ENCODE measurements at places on chromosomes 4 and X. TPM values are rescaled to one million over a fixed set of nuclear protein-coding genes. Genes with fewer than 3 reads are reported as not detected.

DNA sequence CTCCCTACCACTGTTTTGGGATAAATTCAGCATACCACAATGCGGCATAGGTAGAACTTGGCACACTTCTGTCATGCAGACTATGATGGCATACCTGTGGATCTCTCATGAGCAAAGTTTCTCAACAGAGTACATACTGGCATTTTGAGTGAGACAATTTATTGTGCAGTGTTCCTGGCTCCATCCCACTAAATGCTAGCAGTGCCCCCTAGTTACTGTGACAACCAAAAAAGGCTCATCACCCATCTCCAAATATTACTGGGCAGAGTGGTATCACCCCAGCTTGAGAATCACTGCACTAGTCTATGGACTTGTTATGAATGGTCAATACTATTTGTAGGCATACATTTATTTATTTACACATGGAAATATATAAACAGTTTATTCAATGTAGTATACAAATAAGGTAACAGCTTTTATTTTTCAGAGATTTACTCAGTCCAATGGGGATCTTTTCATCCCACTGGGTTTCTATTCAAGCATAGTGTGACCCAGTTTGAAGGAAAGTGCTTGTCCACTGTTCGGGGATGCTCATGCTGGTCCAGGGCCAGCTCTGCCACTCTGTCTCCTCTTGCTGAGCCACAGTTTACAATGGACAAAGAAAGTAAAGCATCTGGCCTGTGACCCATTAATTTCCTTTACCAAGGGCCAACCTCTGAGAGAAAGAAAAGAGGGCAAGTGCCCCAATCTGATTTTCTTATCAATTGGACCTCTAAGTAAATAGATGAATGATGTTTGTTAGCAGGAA lies 81.0 kb upstream of the IL2 start:
- no peak overlapping the region for H3K27ac ChIP-seq
- H3K4me1 ChIP-seq = no peaks in the 10 kb centered on the region
- no peaks in the 10 kb centered on the region for H3K36me3 ChIP-seq
- no peaks in the 10 kb centered on the region for H3K27me3 ChIP-seq

GRCh38 chrX:134588806-134589205 lies 69.5 kb downstream of the PLAC1 start:
- H3K36me3 ChIP-seq = no peaks in the 10 kb centered on the region
- no peak for DNase-seq
- no peaks in the 10 kb centered on the region for H3K4me1 ChIP-seq
- H3K27me3 ChIP-seq = no peaks in the 10 kb centered on the region

DNA sequence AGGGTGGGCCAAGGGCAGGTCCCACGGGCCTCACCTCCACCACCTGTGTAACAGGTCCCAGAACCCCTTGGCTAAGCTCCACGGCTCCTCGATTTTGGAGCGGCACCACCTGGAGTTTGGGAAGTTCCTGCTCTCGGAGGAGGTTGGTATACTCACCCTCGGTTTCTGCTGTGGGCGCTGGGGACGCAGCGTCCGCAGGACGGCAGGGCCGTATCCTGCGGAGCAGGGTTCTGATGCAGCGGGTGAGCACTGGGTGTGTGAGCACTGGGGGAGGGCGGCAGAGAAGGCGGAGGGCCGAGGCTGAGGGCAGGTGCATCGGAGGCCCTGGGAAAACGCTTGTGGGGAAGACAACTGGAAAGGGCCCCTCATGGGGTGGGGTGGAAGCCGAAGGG lies 11.0 kb downstream of the ATP5ME start:
- H3K4me1 ChIP-seq = no peaks in the 10 kb centered on the region
- H3K4me3 ChIP-seq = peak overlapping the region; percentile 78
- peak overlapping the region; percentile 71 for H3K27ac ChIP-seq
- DNase-seq = no peak
- H3K27me3 ChIP-seq = no peaks in the 10 kb centered on the region
- H3K36me3 ChIP-seq = no peaks in the 10 kb centered on the region

- no peaks in the 10 kb centered on the region for H3K36me3 ChIP-seq
- no peak overlapping the region for H3K27ac ChIP-seq
- no peaks in the 10 kb centered on the region for H3K4me1 ChIP-seq
- peak overlapping the region; percentile 55 for H3K4me3 ChIP-seq
- H3K27me3 ChIP-seq = peaks cover 7% of the 10 kb centered on the region
Measured at GRCh38 chrX:134171661-134172587, 65.1 kb upstream of the CCDC160 start.

DNA sequence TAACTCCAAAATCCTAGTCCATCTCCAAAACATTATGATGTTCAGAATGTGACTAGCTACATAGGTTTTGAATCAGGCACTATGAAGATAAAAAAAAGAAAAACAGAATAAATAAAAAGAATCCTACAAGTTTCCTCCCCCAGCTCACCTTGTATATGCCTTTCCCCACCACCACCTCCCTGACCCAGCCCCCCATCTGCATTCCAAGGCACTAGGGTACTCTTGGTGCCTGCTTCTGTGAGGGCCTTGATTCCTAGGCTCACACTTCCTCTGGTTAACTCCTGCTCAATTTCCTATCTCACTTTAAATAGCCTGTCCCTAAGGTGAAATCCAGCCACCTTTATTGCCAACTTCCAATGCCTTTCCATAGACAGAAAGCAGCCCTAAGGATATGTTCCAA lies 178.7 kb upstream of the ATOH1 start:
- no peaks in the 10 kb centered on the region for H3K4me1 ChIP-seq
- H3K36me3 ChIP-seq = no peaks in the 10 kb centered on the region
- no peak overlapping the region for H3K27ac ChIP-seq

GRCh38 chr4:148034813-148035212 lies 302.9 kb downstream of the ARHGAP10 start:
- peaks cover 9% of the 10 kb centered on the region for H3K4me1 ChIP-seq
- no peak for DNase-seq
- no peaks in the 10 kb centered on the region for H3K27me3 ChIP-seq
- no peaks in the 10 kb centered on the region for H3K36me3 ChIP-seq
- no peak overlapping the region for H3K27ac ChIP-seq

DNA sequence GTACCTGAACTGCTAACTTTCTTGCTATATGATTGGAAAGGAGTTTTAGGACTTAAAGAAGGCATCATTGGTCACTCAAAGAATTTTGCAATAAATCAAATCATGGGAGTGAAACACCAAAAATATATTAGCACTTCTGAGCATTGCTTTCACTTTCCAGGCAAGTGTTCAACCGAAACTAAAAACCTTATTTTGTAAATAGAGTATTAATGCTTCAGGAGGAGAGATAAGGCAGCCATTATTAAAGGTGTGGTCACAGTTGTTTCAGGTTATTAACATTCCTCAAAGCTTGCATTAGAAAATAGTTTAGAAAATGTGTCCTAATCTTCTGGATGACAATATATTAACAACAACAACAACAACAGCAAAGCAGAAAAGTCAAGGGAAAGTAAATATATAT lies 92.3 kb upstream of the TLL1 start:
- H3K36me3 ChIP-seq = no peaks in the 10 kb centered on the region
- H3K27ac ChIP-seq = no peak overlapping the region
- no peaks in the 10 kb centered on the region for H3K4me1 ChIP-seq
- H3K4me3 ChIP-seq = no peak overlapping the region
- no peaks in the 10 kb centered on the region for H3K27me3 ChIP-seq
- DNase-seq = no peak

GRCh38 chrX:94937491-94937890 lies 1263.5 kb downstream of the FAM133A start:
- no peak overlapping the region for H3K27ac ChIP-seq
- H3K27me3 ChIP-seq = no peaks in the 10 kb centered on the region
- H3K4me1 ChIP-seq = no peaks in the 10 kb centered on the region
- H3K36me3 ChIP-seq = no peaks in the 10 kb centered on the region

DNA sequence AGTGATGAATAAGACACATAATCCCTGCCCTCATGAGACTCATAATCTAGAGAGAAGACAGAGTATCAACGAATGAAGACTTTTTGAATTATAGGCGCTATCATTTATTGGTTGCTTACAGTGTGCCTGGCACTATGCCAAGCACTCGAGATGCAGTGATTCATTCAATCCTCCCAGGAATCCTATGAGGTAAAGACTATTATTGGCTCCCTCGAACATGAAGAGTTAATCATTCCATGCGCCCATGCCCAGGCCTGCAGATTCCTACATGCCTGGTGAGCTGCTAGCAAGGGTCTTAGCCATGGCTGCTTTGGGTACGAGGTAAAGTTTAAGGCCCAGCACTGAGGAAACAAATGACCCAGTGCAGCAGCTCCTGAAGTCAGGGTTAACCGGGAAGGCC lies 47.0 kb downstream of the TEX13B start:
- no peaks in the 10 kb centered on the region for H3K36me3 ChIP-seq
- H3K27ac ChIP-seq = no peak overlapping the region
- H3K27me3 ChIP-seq = no peaks in the 10 kb centered on the region
- no peaks in the 10 kb centered on the region for H3K4me1 ChIP-seq
- no peak for DNase-seq

The CAPN6 gene
- 0.43 TPM for total RNA-seq

The DCLK2 gene
- total RNA-seq = 4.9 TPM

DNA sequence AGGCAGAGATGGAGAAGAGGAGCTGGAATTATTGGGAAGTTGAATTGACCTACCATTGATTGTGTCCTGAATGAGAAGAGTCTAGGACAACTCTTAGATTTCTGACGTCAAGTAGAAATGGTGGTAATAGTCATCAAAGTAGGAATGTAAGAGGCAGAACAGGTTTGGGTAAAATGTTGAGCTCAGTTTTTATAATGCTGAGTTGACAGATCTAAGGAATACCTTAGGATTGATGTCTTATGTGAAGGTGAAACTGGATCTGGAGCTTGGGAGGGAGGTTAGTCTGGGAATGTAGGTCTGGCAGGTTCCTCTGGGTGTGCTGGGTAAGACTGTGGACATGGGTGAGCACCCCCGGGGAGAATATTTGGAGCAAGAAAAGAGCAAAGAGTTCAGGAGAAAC lies 31.9 kb downstream of the JADE1 start:
- no peak for DNase-seq
- H3K27me3 ChIP-seq = no peaks in the 10 kb centered on the region
- peaks cover 14% of the 10 kb centered on the region for H3K4me1 ChIP-seq

The AMOT gene
- total RNA-seq = 14.7 TPM

- DNase-seq = no peak
- no peak overlapping the region for H3K27ac ChIP-seq
- H3K36me3 ChIP-seq = no peaks in the 10 kb centered on the region
- no peak overlapping the region for H3K4me3 ChIP-seq
- H3K4me1 ChIP-seq = no peaks in the 10 kb centered on the region
Measured at GRCh38 chrX:107304141-107304540, 97.7 kb downstream of the DNAAF6 start.

- no peaks in the 10 kb centered on the region for H3K4me1 ChIP-seq
- peaks cover 9% of the 10 kb centered on the region for H3K36me3 ChIP-seq
- H3K27me3 ChIP-seq = no peaks in the 10 kb centered on the region
- no peak overlapping the region for H3K4me3 ChIP-seq
- H3K27ac ChIP-seq = no peak overlapping the region
Measured at GRCh38 chrX:118755633-118756032, 28.2 kb downstream of the IL13RA1 start.

GRCh38 chr4:121720109-121720508 lies 23.3 kb upstream of the ANXA5 start:
- no peak overlapping the region for H3K4me3 ChIP-seq
- no peak for DNase-seq
- no peaks in the 10 kb centered on the region for H3K36me3 ChIP-seq
- no peak overlapping the region for H3K27ac ChIP-seq
- H3K4me1 ChIP-seq = no peaks in the 10 kb centered on the region

- no peak for DNase-seq
- no peak overlapping the region for H3K4me3 ChIP-seq
- no peaks in the 10 kb centered on the region for H3K36me3 ChIP-seq
- H3K27me3 ChIP-seq = no peaks in the 10 kb centered on the region
Measured at GRCh38 chrX:142201113-142201512, 4.0 kb downstream of the MAGEC2 start.

DNA sequence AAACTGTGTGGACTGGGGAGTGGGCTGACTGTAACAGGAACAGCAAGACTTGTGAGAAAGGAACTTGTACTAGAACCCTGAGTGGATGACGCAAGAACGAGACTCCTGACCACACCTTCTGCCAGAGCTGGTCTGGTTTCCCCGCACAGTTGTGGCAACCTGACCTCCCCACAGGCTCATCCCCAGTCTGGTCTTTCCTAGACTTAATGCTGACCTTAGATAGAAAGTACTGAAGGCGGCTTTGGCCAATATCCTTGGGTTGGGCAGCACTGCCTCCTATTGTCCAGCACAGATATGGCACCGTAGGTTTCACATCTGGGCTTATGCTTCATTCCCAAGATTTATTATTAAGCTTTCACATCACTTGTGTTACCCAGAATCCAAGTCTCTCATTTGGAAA lies 137.8 kb upstream of the FRG1 start:
- no peaks in the 10 kb centered on the region for H3K4me1 ChIP-seq
- DNase-seq = no peak
- no peak overlapping the region for H3K4me3 ChIP-seq
- no peaks in the 10 kb centered on the region for H3K27me3 ChIP-seq
- H3K27ac ChIP-seq = no peak overlapping the region

The TMPRSS11A gene
- total RNA-seq = not detected

The FAT4 gene
- total RNA-seq = 17.9 TPM

The CTBP1 gene
- total RNA-seq = 169 TPM

The PI4K2B gene
- 21.8 TPM for total RNA-seq

The CPLX1 gene
- 5.2 TPM for total RNA-seq

The C4orf36 gene
- 2.3 TPM for total RNA-seq

GRCh38 chrX:50762578-50762977 lies 51.4 kb downstream of the SHROOM4 start:
- H3K4me1 ChIP-seq = no peaks in the 10 kb centered on the region
- H3K4me3 ChIP-seq = no peak overlapping the region
- H3K27ac ChIP-seq = no peak overlapping the region
- no peaks in the 10 kb centered on the region for H3K27me3 ChIP-seq
- no peaks in the 10 kb centered on the region for H3K36me3 ChIP-seq

The HPSE gene
- 5.6 TPM for total RNA-seq

The MAGEB2 gene
- not detected for total RNA-seq

The TCP11X1 gene
- not detected for total RNA-seq

The ERCC6L gene
- total RNA-seq = not detected

DNA sequence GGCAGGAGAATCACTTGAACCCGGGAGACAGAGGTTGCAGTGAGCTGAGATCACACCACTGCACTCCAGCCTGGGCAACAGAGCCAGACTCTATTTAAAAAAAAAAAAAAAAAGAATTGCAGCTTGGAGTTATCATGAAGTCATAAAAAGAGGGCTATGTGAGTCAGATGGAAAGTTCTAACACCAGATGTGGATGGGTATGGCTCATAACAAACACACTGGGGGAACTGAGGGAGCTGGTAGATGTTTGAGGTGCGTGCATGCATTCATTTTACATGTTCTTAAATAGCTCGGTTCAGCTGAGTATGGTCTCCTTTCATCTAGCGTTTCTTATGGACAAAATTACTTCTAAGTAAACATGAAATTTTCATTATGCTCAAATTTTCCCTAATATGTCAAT lies 11.7 kb downstream of the TRMT2B start:
- H3K36me3 ChIP-seq = peaks cover 17% of the 10 kb centered on the region
- no peaks in the 10 kb centered on the region for H3K4me1 ChIP-seq
- no peaks in the 10 kb centered on the region for H3K27me3 ChIP-seq
- DNase-seq = no peak
- no peak overlapping the region for H3K27ac ChIP-seq

DNA sequence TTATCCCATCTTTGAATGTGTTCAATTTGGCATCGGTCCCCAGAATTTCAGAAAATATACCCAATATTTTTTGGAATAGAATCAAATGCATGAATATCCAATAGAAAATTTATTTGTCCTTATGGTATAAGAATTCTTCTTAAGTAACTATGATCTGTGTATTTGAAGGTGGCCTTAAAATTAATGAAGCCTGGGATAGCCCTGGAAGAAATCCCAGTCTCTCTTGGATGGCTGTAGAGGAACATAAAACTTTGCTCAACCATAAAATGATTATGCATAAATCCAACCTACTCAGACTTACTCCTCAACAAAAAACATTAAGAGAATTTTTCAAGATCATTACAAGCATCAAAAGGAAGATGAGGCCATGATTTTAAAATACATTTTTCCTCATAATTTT lies 269.4 kb upstream of the SMIM31 start:
- no peak overlapping the region for H3K27ac ChIP-seq
- H3K36me3 ChIP-seq = no peaks in the 10 kb centered on the region
- no peak for DNase-seq
- H3K4me3 ChIP-seq = no peak overlapping the region
- no peaks in the 10 kb centered on the region for H3K4me1 ChIP-seq

The ZCCHC4 gene
- total RNA-seq = 10.2 TPM
